Small intestine (tissue), 16 donors: ENCODE measurements at places on chromosomes 2 and 18. TPM values are rescaled to one million over a fixed set of nuclear protein-coding genes. Genes with fewer than 3 reads are reported as not detected.

Gene KIDINS220
- polyA plus RNA-seq = 15.2 TPM

Gene CTLA4
- polyA plus RNA-seq = 0.57 TPM

DNA sequence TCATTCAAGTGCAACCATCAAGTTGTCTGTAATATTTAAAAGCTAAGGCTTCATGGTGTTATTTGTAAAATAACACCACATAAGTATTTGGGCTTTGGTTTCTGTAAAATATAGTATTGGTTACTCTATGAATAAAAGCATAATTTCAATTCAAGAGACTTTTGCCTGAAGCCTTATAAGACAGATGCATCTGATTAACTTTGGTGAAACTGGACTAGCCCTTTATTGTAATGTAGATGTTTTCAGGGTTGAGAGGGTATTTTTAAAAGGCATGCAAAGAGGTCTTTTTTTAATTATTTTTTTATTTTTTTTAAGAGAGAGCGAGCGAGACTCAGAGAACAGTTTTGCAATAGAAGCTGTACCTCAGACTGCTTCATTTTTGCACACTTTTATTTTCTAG, 66.5 kb downstream of the ASXL3 start:
- H3K4me1 ChIP-seq = no peaks in the 10 kb centered on the region
- no peaks in the 10 kb centered on the region for H3K27me3 ChIP-seq
- H3K27ac ChIP-seq = no peak overlapping the region
- no peaks in the 10 kb centered on the region for H3K36me3 ChIP-seq
- H3K4me3 ChIP-seq = no peak overlapping the region

DNA sequence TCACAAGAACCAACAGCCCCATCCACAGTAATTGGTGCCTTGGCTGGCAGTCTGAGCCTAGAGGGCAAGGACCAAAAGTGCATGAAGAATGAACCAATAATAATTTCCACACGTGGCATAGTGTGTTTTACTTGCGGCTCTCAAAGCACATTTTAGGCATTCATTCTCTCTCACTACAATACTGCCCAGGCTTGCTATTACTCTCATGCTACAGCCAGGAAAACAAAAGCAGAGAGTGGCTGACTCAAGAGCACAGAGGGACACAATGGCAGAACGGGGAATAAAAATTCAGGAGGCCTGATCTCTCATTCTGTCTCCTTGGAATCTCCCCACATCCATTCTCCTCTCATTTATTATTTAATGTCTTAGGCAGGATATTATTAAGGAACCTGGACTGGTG, 57.0 kb upstream of the NOL4 start:
- H3K27me3 ChIP-seq = no peaks in the 10 kb centered on the region
- H3K27ac ChIP-seq = no peak overlapping the region
- no peaks in the 10 kb centered on the region for H3K4me1 ChIP-seq
- DNase-seq = no peak

DNA sequence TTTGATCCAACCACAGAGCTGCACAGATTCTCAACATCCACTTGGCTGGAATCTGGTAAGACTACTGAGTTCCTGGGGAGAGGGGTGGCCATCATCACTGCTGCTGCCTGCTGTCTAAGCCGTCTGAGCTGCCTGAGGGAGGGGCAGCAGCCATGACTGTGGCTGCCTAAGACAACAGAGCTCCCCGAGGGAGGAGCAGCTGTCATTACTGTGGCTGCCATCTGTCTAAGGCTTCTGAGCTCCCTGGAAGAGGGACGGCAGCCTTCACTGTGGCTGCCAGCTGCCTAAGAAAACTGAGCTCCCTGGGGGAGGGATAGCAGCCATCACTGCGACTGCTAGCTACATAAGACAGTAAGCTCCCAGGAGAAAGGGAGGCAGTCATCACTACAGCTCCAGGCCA, 584.4 kb downstream of the NR4A2 start:
- H3K36me3 ChIP-seq = no peaks in the 10 kb centered on the region
- no peaks in the 10 kb centered on the region for H3K4me1 ChIP-seq
- H3K27ac ChIP-seq = no peak overlapping the region

DNA sequence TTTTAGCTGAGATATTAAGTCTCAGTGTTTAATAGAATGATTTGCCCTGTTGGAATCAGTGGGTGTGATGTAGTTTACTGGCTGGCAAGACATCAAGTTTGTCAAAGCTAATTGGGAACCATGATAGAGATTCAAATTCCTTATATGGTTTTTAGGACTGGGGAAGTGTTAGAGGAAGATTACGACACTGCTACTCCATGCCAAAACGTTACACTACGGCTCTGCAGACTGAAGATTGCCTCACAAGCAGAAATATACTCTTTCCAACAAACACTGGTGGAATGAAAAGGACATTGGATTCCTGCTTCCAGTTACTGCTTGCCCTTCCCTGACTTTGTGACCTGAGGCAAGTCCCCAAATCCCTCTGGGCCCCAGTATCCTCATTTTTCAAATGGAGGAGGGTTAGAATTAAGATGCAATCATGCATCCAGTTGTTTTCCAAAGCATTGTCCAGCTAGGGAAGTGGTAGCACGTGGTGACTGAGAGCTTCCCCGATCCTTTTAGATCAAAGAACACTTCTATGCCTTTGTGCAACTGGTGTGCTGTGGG, 147.6 kb downstream of the CDC42EP3 start:
- no peak for DNase-seq
- H3K4me1 ChIP-seq = no peaks in the 10 kb centered on the region
- peak overlapping the region; percentile 38 for H3K27ac ChIP-seq
- H3K27me3 ChIP-seq = no peaks in the 10 kb centered on the region
- no peak overlapping the region for H3K4me3 ChIP-seq

GRCh38 chr2:209351636-209352035, 72.2 kb upstream of the MAP2 start:
- H3K36me3 ChIP-seq = no peaks in the 10 kb centered on the region
- H3K4me1 ChIP-seq = no peaks in the 10 kb centered on the region
- H3K27me3 ChIP-seq = no peaks in the 10 kb centered on the region
- no peak overlapping the region for H3K4me3 ChIP-seq
- no peak overlapping the region for H3K27ac ChIP-seq

- H3K27ac ChIP-seq = no peak overlapping the region
- no peaks in the 10 kb centered on the region for H3K4me1 ChIP-seq
- no peaks in the 10 kb centered on the region for H3K36me3 ChIP-seq
- no peaks in the 10 kb centered on the region for H3K27me3 ChIP-seq
- no peak overlapping the region for H3K4me3 ChIP-seq
Measured at GRCh38 chr2:171287611-171288010, 126.9 kb upstream of the TLK1 start.

DNA sequence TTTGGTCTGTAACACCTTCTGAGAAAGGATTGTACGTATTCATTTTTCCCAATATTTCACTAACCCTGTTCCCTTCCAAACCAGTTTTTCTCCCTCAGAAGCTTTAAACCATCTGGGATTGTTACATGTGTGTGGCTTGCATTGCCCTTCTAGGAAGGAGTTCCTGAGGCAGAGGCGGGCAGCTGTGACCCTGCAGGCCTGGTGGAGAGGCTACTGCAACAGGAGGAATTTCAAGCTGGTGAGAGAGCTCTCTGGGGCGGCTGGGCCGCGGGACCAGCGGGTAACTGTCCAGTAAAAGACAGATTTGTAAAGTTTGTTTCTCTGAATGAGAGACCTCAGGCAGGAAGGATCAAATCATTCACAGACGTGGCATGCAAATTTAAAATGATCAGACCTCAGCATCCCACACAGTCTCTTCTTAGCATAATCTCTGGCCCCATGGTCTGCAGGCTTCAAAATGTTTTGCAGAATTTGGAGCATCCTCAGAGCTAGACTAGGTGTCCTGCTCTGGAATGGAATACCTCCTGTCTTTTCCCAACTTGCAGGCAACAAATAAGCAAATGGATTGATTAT, 40.2 kb upstream of the GPR17 start:
- peaks cover 68% of the 10 kb centered on the region for H3K36me3 ChIP-seq
- DNase-seq = no peak
- no peaks in the 10 kb centered on the region for H3K4me1 ChIP-seq
- no peak overlapping the region for H3K27ac ChIP-seq
- no peaks in the 10 kb centered on the region for H3K27me3 ChIP-seq

DNA sequence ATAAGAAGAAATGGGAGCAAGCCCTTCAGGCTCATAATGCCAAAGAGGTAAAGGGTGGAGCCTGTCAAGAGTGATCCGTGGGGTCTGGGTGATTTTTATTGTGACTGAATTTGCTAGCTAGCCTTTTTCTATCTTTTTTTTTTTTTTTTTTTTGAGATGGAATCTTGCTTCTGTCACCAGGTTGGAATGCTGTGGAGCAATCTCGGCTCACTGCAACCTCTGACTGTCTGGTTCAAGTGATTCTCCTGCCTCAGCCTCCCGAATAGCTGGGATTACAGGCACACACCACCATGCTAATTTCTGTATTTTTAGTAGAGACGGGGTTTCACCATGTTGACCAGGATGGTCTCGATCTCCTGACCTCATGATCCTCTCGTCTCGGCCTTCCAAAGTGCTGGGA, 29.1 kb downstream of the DRC1 start:
- no peaks in the 10 kb centered on the region for H3K4me1 ChIP-seq
- no peaks in the 10 kb centered on the region for H3K36me3 ChIP-seq
- no peak overlapping the region for H3K4me3 ChIP-seq
- no peak for DNase-seq
- H3K27ac ChIP-seq = no peak overlapping the region
- no peaks in the 10 kb centered on the region for H3K27me3 ChIP-seq

DNA sequence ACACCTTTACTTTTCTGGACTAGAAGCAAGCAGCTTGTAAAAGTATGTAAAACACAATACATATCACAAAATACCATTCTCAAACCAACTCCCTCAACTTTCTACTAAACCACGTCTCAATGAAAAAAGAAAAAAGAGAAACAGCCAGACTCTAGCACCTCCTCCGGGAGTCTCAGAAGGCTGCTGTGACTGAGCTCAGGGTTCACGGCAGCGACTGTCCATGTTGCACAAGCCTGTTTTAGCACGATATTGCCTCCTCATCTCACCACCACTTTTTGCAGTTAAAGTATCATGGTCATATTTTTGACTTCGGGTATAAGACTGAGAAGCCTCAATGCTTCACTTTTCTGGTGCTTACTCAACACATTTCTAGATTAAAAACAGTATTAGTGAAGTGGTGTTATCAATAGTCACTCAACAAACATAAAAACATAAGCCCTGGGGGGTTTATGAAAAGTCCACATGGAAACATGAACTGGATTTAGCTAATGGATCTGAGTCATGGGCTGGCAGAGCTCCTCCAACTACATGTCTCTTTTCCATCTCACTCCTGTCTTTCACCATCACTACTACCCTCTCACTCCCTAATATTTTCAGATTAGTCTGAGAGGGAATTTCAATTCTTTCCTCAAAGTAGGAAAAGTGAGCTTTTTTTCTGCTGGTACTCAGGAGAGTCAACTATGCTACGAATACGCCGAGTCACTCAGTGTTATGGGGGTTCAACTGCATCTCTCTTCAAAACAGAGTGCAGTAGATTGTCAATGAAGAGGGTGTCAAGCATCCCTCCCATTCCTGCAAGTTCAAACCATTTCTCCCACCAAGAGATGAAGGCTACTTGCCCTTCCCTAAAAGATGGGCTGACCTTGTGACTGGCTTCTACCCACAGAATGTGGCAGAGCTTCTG, 113.7 kb downstream of the OSR1 start:
- H3K27ac ChIP-seq = no peak overlapping the region
- no peak for DNase-seq
- H3K4me1 ChIP-seq = no peaks in the 10 kb centered on the region
- no peaks in the 10 kb centered on the region for H3K27me3 ChIP-seq
- H3K4me3 ChIP-seq = no peak overlapping the region

GRCh38 chr2:164706522-164706921, 85.2 kb upstream of the GRB14 start:
- no peak for DNase-seq
- H3K27me3 ChIP-seq = no peaks in the 10 kb centered on the region
- no peak overlapping the region for H3K4me3 ChIP-seq
- H3K27ac ChIP-seq = no peak overlapping the region

Gene LBH
- 11.8 TPM for polyA plus RNA-seq

DNA sequence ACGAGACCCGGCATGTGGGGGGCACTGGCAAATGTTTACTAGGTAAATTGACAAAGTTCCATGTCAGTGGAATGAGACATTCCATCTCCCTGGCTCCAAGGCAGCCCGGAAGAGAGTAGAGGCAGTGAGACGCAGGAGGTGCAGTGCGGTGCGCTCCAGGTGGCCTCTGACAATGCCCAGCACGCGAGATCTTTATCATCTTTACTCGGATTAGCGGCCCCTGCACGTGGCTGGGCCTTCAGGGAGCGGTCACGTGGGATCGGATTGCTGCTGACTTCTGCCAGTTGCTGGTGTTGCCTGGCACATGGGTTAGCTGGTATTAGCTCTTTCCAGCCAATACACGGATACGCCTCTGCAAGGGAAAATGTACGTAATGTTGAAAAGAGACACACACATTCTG, 151.2 kb upstream of the ALKAL2 start:
- H3K27me3 ChIP-seq = no peaks in the 10 kb centered on the region
- no peak for DNase-seq
- H3K4me3 ChIP-seq = no peak overlapping the region
- H3K36me3 ChIP-seq = no peaks in the 10 kb centered on the region
- H3K27ac ChIP-seq = no peak overlapping the region

- peak overlapping the region; percentile 29 for H3K4me3 ChIP-seq
- H3K27me3 ChIP-seq = peaks cover 57% of the 10 kb centered on the region
- no peaks in the 10 kb centered on the region for H3K4me1 ChIP-seq
- DNase-seq = peak; percentile 81
Measured at GRCh38 chr2:222318026-222318711, 19.4 kb upstream of the PAX3 start.

Gene BMP10
- polyA plus RNA-seq = not detected

DNA sequence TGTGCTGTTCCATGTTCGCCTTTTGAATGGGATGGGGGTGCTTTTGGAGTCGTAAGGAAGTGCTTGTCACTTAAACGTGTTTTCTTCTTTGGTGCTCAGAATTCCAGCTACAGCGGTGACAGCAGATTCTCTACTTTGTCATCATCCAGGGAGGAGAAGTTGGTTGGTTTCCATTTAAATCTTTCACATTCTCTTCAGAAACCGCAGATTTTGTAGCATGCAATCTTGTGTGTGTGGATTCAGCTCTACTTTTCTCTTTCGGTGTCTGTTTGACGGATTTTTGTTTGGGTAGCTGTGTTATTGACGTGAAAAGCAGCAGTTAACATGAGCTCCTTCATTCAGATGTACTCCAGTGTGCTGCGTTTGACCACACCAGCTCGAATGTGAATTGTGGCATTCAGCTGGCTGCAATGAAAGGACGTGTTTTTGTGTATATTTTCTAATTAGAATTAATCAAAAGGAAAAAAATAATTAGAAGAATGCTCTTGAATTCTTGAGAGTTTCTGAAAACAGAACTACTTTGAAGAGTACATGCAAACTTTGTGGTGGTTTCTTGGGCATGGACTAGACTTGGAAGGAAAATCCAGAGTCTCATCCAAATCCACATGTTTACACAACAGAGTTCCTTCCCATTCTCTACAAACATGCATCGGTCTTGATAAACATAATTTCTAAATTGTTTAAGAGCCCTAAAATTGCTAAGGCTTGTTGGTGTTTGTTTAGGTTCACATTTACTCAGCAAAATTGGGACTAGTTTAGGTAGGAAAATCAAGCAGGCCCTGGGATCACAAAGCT, 68.7 kb upstream of the RBM44 start:
- H3K4me1 ChIP-seq = peaks cover 50% of the 10 kb centered on the region
- no peaks in the 10 kb centered on the region for H3K27me3 ChIP-seq
- H3K4me3 ChIP-seq = no peak overlapping the region
- H3K27ac ChIP-seq = no peak overlapping the region
- no peak for DNase-seq

Gene LDLRAD4
- 7.4 TPM for polyA plus RNA-seq

Gene TMEM200C
- polyA plus RNA-seq = not detected
